HFFc6 (cell line): ENCODE measurements at places on chromosomes 2 and 18.

GRCh38 chr2:188678882-188679281 is 295.3 kb upstream of the COL3A1 start:
- no peak for DNase-seq

DNA sequence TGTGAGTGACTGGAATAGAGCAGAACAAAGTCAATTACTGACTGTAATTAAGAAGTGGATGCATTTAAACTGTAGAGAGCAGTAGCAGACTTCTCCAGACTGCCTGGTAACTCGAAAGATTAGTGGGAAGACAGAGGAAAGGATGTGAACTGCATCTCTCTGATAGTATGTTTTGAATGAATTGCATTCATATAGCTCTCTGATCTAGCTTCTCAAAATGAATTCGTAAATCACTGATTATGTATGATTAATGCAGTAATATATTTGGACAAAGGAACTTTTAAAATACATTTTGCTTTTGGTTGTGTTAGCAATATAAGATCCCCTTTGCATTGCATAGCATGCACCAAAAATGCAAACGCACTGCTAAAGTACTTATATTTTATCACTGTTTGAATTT is 304.0 kb downstream of the ARHGAP15 start:
- DNase-seq: peak; percentile 33

DNA sequence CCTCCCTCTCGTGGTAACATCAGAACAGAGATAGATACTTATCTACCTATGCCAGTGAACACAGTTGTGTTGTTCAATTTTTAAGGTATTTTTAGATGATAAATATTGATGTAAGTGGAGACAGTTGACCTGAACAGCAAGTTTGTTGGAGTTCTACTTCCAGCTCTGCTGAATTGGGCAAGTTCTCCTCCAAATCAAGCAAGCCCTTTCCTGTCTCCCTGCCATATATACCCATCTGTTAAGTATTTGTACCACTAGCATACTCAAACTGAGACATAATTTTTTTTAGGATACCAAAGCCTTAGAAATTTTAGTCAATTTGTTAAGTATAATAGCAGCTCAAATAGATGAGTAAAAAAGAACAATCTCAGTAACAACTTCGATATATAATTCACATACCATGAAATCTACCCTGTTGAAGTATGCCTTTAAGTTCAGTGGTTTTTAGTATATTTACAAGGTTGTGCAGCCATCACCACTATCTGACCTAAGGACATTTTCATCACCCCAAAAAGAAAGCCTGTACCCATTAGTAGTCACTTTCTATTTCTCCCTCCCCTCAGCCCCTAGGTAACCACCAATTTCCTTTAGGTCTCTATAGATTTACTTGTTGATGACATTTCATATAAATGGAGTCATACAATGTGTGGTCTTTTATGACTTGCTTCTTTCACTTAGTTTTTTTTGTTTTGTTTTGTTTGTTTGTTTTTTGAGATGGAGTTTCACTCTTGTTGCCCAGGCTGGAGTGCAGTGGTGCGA is 61.8 kb downstream of the COX7A2L start:
- DNase-seq: no peak

DNA sequence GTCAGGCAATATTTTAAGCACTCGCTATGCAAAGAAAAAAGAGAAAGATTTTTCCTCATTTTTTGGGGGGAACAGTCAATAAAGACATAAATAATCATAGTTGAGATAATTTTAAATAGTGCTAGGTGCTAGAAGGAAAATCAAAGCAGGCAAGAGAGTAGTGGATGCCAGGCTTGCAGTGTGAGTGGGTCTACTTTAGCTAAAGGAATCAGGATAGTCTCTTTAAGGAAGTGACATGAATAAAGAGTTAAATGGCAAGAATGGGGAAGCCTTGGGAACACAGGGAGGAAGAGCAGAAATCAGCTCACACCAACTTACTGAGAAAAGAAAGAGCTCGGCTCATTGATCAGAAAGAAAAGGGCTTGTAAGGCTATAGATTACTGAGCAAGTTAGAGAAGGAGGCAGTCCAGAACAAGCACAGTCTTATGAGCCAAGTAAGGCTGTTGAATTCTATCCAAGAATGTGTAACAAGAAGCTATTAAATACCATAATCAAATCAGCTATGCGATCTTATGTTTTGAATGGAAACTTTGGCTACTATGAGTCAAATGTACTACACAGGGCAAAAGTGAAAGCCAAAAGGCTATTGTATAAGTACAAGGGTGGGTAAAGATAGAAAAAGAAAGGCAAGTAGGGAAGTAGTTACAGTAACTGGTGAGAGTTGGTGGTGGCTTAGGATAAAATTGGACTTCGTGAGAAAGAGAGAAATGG is 833.8 kb upstream of the PIK3C3 start:
- peak; percentile 56 for DNase-seq

GRCh38 chr2:219060821-219061791 is at the start of gene IHH:
Gene IHH (minus strand): TSS chr2:219060921. CDS start chr2:219060467, 454 bp downstream.
- DNase-seq: no peak
